ENCODE measurements at places on chromosomes 13 and 19.

DNA sequence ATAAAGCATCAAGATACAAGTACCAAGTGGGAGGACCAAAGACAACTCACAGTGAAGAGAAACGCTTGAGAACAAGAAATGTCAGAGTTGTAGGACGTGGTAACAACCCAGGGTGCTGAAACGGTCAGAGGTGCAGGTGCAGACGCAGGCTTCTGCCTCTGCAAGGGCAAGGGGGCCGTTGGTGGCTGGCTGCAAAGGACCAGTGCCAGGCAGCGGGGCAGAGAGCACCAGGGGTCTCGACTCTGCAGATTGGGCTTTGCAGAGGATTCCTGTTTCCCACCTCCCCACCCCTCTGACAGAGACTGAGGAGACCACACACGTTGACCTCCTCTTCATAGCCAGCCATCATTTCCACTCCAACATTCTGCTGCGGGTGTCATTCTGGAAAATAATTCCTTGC lies 38.3 kb downstream of the RAB20 start:
- DNase-seq: no peak

DNA sequence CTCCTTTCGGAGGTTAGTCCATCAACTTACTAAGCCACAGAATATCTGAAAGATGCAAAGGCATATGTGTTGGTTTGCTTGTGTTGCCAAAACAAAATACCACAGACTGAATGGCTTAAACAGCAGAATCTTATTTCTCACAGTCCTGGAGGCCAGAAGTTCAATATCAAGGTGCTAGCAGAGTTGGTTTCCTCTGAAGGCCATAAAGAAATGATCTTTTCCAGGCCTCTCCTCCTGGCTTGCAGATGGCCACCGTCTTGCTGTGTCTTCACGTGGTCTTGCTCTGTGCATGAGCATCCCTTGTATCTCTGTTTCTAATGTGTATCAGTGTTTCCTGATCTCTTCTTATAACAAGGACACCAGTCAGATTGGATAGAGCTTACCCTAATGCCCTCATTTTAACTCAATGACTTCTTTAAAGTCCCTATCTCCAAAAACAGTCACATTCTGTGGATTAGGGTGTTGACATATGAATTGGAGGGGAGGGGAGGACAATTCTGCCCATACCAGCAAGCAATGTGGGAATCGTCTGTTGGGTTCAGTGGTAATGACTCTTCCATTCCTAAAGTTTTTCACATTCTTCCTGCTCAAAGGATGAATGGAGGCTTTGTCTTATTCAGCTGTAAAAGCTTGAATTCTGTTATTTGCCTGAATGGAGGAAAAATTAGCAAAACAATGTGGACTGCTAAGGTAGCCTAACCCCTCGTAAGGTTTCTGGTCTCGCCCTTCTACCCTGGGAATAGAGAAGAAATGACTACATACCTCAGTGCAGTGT lies 715.7 kb downstream of the DIAPH3 start:
- DNase-seq: no peak

- DNase-seq: peak; percentile 15
Measured at GRCh38 chr19:3479177-3479833, 1.0 kb downstream of the SMIM24 start.

DNA sequence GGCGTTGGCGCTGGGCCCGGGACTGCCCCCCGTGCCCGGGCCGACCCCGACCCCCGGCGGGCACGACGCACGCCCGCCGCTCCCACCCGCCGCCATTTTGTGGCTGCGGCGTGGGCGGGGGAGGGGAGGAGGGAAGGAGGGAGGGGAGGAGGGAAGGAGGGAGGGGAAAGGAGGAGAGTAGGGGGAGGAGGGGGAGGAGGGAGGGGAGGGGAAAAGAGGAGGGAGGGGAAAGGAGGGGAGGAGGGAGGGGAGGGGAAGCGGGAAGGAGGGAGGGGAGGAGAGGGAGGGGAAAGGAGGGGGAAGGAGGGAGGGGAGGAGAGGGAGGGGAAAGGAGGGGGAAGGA lies at the start of gene BTBD2:
TSS of gene BTBD2 (minus strand) at position 107 of the 343 bp plus-strand sequence. CDS start at position 96, 11 bp downstream.
- peak; percentile 71 for DNase-seq

GRCh38 chr19:13063461-13064091 lies 39.1 kb downstream of the LYL1 start:
- DNase-seq: no peak

- DNase-seq: peak; percentile 90
Measured at GRCh38 chr19:37931881-37932655, 25.1 kb downstream of the SIPA1L3 start.

DNA sequence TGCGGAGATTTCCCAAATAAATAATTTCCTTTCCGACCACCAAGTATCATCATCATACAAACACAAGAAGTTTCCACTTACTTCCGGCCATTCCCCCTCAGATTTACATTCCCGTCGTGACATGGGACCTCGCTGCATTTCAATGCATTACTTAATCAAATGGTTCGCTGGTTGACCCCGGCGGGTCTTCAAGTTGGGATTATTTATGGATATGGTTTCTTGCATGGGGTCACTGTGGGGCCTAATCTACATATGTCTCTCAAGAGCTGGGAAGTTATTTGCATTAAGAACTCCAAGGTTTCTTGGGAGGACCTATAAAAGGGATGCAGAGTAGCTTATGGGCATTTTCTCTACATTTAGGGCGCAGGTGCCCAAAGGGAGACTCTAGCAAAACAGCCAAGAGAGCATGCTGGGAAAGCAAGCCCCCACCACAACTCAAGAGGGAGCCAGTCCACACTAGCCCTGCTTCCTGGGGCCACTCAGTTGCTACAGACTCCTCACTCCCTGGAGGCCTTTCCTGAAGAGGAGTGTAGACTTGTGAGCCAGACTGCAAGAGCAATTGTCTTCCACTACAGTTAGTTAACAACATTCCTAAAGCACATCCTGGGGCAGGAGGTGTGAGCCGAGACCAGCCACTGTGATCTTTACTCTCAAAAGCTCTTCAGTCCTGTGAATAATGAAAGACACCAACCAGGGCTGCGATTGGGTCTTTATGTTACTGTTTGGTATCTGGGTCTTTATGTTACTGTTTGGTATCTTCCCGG lies 125.3 kb downstream of the KATNAL1 start:
- no peak for DNase-seq

- DNase-seq: no peak
Measured at GRCh38 chr19:20315543-20315942, 148.5 kb downstream of the ZNF486 start.

GRCh38 chr19:43498233-43498842 lies 6.2 kb downstream of the PHLDB3 start:
- DNase-seq: no peak

GRCh38 chr13:77776704-77777103 lies 79.2 kb downstream of the SLAIN1 start:
- no peak for DNase-seq

DNA sequence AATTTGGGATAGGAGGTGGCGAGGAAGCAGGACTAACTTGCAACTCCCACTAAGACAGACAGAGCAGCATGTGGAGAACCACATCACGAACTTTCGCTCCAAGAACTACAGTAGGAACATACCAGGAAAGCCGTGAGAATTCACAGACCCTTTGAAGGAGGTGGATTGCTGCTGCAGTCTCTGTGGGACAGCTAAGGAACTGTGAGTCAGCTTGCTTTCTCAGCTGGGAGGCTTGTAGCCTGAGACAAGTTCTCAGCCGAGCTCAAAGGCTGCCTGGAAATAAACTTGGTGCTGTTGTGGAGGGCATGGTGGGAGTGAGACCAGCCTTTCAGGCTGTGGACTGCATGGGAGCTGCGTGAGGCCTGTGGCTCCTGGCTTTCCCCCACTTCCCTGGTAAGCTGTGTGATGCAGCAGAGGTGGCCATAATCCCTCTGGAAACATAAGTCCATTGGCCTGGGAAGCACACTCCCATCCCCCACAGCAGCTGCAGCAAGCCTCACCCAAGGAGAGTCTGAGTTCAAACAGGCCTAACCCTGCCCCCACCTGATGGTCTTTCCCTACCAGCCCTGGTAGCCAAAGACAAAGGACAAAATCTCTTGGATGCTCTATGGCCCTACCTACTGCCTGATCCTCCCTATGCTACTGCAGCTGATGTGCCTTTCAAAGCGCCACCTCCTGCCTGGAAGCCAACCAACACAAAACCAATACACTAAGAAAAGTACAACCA lies 441.1 kb upstream of the HTR2A start:
- no peak for DNase-seq

- no peak for DNase-seq
Measured at GRCh38 chr13:107035778-107036177, 467.8 kb upstream of the ARGLU1 start.

DNA sequence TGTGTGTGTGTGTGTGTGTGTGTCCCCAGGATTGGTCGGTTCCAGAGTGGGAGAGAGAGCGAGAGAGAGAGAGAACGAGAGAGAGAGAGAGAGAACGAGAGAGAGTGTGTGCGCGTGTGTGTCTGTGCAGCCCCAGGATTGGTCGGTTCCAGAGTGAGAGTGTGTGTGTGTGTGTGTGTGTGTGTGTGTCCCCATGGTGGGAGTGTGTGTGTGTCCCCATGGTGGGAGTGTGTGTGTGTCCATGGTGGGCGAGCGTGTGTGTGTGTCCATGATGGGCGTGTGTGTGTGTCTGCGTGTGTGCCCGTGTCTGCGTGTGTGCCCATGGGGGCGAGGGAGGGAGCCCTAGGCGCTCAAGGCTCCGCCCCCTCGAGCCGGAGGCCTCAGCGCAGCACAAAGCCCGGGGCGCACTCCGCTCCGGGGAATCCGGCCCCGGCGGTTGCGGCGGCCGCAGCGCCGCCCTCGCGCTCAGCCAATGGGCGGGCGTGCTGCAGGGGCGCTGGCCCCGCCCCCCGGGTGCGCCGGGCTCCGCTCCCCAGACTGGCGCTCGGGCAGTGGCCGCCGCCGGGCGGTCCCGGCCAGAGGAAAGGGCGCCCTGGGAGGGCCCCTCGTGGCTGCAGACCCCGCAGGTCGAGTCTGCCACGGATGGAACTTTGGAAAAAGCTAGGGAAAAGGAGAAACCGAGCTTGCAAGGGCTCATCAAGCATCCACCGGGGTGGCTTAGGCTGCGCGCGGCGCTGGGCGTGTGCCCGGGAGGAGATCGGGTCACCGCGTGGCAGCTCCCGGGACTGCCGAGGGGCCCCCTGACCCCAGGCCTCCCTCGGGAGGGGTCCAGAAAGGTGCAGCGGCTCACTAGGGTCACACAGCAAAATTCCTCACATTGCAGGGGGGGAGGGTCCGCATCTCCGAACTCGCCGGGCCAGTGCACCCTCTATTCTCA lies 96.2 kb downstream of the INSR start:
- DNase-seq: peak; percentile 91

DNA sequence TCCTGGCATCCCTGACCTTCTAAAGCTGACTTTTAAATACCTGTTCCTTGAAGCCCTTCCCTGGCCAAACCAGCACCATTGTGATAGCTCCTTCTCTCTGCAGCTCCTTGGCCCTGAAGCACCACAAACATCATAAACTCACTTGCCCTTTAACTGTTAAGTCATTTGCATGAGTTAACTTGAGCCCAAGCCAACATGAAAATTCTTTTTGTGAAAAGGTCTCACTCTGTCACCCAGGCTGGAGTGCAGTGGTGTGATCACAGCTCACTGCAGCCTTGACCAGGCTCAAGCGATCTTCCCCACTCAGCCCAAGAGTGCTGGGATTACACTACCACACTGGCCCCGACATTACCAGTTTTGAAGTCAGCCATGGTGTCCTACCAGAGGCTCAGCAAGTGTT lies 87.8 kb downstream of the ZIC5 start:
- DNase-seq: no peak

DNA sequence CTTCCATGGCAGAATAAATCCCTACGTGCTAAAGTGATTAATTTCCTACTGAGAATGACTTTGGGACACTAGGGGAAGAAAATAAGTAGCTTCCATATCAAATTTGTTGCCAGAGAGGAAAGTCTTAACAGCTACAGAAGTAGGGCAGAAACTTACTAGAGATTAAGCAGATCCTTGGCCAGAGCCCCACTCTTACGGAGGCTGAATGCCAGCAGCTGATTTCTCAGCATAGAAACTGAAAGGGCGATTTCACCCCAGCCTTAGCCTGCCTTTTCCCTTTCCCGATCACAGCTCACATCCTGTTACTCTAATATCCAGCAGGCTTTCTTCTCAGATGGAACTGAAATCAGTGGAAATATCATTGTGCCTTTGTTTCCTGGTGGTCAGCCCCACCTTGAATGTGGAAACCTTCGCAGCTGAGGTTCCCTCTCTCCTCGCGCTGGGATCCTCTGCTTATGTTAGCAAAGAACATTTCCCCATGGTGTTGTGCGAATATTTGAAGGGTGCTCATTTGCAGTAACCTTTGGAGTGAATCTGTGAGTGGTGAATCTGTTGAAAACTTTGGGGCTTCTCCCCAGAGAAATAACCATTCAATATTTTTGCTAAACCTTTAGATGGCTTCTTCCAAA lies 8.4 kb downstream of the FAM124A start:
- DNase-seq: no peak

DNA sequence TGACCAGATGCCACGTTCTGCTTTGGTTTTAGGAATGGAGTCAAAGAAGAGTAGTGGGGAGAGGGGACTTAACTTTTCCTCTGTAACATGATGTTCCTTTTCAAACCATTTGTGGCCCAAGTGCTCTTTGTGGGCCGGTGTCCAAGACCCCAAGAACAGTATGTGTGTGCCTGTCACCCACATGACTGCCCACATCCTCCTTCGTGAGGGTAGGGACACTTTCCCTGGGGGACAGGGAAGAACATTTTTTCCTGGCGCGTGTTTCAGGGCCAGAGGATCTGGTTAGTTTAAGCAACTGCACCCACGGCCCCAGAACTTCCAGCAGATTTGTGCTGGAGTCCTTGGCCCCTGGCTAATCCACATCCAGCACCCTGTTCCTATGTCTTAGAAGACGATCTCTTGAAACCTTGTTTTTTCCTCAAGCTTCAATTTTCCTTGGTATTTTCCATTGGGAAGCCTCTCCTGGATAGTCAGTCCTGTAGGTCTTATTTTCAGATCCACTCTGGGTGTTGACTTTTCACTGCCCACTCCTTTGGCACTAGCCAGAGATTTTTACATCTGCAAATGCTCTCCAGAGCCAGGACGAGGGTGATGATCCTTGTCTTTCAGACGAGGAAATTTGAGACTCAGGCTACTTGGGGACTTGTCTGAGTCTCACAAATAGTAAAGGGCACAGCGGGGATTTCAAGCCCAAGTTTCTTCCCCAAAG lies 10.8 kb upstream of the CCDC97 start:
- DNase-seq: no peak

- DNase-seq: no peak
Measured at GRCh38 chr19:52943884-52944643, 18.6 kb downstream of the ZNF816 start.

- no peak for DNase-seq
Measured at GRCh38 chr19:11513946-11514345, 8.3 kb upstream of the ZNF653 start.

GRCh38 chr19:8393871-8394250 lies 3.7 kb downstream of the RAB11B start:
- DNase-seq: no peak

- DNase-seq: no peak
Measured at GRCh38 chr13:37741536-37741935, 128.0 kb downstream of the TRPC4 start.

DNA sequence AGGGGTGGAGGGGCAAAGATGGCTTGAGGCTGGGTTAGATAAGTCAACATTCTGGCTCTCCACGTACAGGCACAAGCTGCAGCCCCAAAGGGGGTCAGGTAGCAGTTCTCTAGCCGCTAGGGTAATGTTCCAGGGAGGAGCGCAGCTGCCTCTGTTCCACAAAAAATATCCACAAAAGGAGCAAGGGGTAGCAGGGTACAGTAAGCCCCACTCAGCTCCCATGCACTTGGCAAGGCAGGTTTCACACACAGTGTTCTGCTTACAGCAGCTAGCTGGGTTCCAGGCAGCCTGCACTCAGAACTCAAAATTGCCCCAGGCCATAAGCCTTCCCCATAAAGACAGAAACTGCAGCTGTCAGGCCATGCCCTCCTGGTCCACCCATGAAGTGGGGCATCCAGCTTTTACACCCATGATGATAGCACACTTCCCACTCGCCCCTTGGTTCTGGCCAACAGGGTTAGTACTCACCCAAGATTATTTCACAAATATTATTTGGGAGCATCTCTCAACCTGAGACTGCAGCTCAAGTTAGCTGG lies 130.0 kb downstream of the CYSLTR2 start:
- DNase-seq: no peak

Data from NCI-H2081 (cell line).